ENCODE measurements at places on chromosomes 7 and 10. TPM values are rescaled to one million over a fixed set of nuclear protein-coding genes. Genes with fewer than 3 reads are reported as not detected.

GRCh38 chr7:159096736-159097581, 47.7 kb downstream of the VIPR2 start:
- no peak for DNase-seq

DNA sequence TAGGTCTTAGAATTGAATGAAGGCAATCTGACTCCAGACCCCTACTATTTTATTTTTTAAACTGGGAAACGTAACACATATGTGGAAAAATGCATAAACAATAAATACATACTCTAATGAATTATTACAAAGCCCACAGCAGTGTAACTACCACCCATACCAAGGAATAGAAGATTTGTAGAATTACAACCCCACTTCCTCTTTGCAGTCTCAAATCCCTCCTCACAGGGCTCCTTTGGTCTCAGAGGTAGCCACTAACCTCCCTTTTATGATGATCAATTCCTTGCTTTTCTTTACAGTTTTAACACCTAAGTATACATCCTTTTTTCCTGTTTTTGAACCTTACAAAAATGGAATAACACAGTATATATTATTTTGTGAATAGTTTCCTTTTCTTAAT, 6.7 kb upstream of the CCDC126 start:
- DNase-seq, result no peak

ENTPD7 gene
- total RNA-seq, result 5.6 TPM

EGR2 gene
- total RNA-seq, result 0.30 TPM

DNA sequence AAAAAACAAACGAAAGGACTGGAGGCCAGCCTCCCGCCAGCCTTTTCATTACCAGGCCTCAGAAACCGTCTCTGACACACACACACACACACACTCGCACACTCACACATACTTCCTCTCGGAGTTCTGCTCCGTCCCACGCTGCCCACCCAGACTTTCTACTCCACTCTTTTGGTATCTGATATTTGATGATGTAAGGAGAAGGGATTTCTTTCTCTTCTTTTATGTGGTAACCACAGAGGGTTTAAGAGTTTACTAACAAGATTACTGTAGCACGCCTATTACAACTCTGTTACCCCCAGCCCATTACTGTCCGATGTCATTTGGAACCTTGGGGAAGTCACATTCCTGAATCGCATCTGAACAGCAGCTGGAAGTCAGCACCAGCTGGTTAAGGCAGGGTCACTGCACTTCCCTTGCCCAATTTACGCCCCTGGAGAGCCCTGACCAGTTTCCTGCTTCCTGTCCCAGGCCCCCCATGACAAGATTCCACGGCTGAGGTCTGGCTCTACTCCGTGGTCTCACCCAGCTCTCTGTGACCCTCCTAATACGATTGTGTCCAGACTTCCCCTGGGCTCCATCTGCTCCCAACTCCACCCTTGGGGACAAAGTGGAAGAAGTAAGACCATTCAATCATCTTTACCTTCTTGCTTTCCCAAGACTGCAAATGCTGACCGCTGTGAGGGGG, 1.1 kb downstream of the DENND2A start:
- no peak for DNase-seq

PYROXD2 gene
- total RNA-seq, result 4.3 TPM

ANKRD30A gene
- total RNA-seq, result not detected

DNA sequence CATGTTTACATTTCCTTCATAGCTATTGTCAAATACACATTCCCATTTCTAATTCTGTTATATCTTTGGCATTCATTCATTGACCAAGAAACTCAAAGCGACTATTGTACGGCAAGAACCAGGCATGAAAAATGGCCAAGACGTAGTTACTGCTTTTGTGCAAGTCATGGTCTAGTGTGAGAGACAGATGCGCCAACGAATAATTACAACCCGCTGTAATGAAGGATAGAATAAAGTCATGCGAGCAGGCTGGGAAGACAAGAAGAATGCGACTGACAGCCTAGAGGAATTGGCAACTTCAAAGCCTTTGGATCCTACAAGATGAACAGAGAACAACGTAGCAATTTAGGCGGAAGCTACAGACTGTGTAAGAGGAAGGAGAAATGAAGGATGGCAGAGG, 221.2 kb downstream of the CALN1 start:
- no peak for DNase-seq

DNA sequence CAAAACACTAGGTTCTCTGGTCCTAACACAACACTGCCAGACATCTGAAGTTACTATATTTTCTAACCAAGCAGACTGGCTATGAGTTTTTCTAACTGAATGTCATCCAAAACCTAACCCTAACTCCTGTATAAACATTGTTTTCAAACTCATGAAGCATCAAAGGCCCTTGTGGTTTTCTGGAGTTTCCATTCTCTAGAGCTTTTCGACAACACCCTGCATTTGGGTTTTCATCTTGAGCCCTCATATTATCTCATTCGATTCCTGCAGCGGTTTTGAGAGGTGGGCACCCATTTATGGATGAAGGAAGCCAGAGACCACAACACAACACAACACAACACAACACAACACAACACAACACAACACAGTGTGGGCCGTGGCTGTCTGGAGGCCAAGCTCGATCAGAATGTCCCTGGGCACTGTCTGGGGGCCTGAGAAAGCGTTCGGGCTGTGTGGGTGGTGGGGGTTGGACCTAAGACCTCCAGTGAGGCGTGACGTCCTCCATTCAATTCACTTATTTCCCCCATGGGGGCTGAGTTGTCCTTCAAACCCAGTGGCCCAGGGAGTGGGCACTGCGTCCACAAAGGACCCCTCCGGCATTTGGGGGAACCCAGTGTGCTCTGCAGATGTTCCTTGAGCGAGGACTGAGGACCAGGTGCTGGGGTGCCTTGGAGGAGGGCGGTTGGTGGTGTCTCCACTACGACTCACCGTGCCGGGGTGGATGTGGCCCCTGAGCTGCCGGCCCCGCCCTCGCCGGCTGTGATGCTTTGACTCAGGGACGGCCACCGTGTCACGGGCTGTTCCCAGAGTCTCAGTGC, 490.4 kb downstream of the DNAJB6 start:
- DNase-seq, result no peak

GRCh38 chr7:138417078-138417700, 42.9 kb upstream of the TRIM24 start:
- no peak for DNase-seq
